ENCODE measurements at places on chromosomes 16 and 17.

DNA sequence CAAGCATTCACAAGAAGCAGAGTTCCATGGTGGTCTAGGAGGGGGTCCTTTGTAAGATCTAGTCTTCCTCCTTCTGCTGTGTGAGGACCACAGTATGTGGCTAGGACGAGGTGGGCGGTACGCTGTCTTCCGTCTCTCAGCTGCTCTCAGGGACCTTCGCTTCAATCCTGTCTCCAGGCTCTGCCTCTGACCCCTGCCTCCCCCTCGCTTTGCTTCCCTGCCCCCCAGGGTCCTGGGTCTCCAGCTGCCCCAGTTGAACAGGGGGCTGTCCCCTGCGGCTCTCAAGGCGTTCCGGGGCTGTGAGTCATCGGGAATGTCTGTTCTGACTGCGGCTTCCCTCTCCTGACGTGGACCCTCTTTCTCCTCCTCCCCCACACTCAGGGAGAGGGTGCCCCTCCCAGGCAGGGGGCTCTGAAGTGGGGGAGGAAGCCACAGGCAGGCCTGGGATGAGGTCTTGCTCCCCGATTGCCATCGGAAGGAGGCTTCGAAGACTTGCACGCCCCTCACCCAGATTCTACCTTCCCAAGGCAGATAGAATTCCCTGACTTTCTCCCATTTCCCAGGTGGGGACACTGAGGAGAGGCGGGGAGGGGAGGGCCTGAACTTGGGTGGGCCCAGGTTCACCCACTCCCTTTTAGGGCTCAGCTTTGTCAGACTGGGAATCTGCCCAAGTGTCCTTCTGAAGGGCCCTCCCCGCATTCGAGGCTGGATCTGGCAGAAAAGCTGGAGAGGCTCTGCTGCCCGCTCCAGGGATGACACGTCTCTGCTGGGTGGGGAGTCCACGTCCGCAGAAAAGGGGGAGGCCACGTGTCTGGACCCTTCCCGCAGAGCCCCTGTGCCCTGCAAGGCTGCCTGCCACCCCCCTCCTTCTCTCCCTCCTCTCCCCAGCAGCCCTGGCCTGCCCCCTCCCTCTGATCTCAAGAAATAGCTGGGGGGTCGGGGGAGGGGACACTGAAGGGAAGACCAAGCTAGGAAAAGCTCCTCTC, 9.1 kb upstream of the COL1A1 start:
- DNase-seq: peak; percentile 65

DNA sequence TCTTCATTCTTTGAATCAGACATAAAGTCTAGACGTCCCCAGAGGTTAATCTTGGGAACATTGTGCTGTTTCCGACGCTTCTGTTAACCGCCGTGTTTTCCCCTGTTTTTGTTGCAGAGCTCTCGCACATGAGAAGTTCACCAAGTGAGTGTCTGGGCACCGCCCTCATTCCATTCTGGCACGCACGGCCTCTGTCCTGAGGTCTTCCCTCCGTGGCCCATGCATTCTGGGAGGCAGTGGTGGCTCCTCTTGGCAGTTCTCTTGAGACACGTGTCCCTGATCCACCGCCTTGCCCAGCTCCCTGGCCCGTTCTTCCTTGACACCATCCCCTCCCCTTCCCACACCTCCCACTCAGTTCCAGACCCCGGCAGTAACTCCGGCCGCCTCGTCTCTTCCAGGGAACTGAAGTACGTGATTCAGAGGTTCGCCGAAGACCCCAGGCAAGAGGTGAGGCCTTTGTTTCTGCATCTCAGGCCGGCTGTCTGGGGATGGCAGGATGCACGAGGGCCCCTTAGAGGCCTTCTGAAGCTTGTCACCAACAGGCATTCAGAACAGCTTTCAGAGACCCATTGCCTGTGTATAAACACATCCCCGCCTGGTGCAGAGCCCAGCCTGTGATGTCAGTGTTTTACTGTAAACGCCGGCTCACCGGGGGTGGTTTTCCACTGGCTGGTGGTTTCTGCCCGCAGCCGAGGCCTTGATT, 85.9 kb upstream of the PLCG2 start:
- DNase-seq: no peak

DNA sequence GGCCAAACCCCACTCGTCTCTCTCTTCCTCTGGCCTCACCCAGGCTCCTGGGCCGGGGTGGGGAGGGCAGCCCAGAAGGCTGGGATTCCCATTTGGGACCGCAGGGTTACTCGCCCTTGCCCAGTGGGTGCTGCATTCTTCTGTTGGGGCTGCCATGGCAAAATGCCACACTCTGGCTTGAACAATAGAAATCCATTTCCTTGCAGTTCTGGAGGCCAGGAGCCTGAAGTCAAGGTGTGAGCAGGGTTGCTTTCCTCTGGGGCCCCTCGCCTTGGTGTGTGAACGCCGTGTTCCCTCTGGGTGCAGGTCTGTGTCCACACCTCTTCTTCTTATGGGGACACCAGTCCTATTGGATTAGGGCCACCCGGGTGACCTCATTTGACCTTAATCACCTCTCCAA, 105.8 kb upstream of the GSE1 start:
- no peak for DNase-seq

DNA sequence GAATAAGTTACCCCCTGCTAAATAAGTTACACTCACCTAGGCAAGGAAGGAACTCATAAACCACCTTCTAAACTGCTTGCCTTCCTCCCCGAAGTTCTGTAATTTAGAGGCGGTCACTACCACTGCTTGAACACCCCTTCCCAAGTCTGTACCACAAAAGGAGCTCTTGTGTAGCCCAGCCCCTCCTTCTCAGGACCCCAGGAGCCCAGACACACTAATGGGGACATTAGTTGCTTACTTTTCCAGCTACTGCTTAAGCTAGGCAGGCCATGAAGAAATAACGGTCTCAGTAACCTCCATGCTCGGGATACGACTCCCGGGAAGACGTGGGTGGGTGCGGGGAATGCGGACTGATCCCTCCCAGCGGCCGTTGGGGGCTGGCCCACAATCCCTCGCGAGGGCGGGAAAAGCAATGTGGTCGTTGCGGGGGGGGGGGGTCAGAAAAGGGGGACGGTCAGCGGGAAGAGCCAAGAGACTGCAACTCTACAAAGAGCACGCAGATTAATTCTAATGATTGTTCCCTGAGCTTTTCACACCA, at the start of gene TEX14:
Gene TEX14 (minus strand): TSS at position 345 of the 538 bp plus-strand sequence. CDS start 40,044 bp downstream, outside the sequence.
- no peak for DNase-seq

- DNase-seq: no peak
These were observed 503 bp downstream of the DHX58 start for GRCh38 chr17:42111871-42112551.

DNA sequence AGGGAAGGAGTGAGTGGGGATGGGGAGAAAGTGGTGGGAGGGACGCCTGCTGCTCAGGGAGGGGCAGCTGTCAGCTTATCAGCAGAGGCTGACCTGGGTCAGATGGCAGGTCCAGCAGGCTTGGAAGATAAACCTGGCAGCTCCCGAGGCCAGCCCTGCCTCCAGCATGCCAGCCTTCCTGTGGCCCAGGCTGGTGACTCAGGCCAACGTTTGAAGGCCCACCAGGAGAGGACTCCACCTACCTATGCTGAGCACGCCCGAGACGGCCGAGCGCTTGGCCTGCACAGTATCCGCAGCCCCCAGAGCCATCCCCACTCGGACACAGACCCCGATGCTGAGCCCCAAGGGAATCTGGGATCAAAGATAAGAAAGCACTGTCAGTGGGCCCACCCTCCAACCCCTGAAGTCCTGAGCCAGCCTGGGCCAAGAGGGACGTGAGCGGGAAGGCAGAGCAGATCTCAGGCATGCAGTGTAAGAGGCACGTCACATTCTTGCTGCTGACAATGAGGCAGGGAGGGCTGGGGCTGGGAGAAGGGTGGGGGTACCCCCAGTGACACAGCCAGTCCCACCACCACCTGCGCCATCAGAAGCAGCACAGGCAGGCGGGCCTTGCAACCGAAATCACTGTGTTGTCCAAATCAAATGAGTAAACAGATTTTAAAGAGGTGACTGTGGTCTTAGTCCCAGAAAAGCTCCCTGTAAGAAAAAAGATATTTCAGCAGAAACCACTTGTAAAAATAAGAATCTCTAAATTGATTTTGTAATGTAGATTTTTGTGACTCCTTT, 12.4 kb downstream of the SLC47A2 start:
- no peak for DNase-seq

DNA sequence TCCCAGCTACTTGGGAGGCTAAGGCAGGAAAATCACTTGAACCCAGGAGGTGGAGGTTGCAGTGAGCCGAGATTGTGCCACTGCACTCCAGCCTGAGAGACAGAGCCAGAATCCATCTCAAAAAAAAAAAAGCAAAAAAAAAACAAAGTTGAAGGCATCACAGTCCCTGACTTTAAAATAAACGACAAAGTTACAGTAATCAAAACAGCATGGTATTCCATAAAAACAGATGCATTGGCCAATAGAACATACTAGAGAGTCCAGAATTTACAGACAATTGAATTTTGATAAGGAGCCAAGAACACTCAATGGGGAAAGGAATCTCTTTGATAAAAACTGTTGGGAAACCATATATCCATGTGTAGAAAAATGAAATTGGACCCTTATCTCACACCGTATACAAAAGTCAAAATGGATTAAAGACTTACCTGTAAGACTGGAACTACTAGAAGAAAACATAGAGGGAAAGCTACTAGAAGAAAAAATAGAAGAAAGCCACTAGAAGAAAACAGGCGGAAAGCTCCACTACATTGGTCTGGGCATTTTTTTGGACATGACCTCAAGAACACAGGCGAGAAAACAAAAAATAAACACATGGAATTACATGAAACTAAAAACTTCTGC, 2.8 kb upstream of the EFCAB13 start:
- no peak for DNase-seq

GRCh38 chr17:79681628-79682261, 49.0 kb upstream of the ENPP7 start:
- DNase-seq: no peak

GRCh38 chr16:55624696-55625095, 31.1 kb upstream of the SLC6A2 start:
- DNase-seq: no peak

GRCh38 chr17:39608142-39608981, 642 bp upstream of the NEUROD2 start:
- no peak for DNase-seq

DNA sequence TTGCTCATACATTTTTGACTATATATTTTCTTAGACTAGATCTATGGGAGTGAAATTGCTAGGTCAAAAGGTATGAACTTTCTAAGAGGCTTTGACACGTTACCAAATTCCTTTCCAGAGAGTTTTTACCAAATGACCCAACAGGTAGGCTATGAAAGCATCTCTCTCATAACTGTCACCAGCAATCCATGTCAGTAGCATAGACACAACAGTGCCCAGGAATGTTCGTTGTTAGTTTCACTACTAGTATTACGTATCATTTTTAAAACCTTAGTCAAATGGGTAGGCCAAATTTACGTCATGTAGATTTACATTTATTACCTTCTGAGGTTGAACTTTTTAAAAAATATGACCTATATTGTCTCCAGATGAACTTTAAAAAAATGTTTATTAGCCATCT, 66.8 kb downstream of the MARCHF10 start:
- no peak for DNase-seq

DNA sequence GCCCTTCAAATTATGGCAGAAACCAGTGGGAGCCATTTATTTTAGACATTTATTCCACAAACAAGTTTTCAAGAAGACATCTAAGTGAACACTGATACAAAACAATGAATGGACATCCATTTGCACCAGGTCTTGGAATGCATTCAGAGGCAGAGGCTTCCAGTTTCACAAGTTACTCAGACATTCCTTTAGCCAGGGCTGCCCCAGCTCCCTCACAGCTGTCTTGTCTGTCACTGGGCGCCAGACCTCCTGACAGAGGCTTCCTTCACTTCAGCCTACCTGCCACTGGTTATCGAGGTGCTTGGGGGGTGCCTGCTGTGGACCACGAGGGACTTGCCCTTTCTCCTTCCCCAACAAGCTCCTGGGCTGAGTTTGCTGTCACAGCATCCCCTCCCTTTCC, 19.2 kb downstream of the AQP8 start:
- DNase-seq: no peak

- DNase-seq: no peak
These were observed 12.3 kb downstream of the FOXL1 start for GRCh38 chr16:86590501-86591144.

DNA sequence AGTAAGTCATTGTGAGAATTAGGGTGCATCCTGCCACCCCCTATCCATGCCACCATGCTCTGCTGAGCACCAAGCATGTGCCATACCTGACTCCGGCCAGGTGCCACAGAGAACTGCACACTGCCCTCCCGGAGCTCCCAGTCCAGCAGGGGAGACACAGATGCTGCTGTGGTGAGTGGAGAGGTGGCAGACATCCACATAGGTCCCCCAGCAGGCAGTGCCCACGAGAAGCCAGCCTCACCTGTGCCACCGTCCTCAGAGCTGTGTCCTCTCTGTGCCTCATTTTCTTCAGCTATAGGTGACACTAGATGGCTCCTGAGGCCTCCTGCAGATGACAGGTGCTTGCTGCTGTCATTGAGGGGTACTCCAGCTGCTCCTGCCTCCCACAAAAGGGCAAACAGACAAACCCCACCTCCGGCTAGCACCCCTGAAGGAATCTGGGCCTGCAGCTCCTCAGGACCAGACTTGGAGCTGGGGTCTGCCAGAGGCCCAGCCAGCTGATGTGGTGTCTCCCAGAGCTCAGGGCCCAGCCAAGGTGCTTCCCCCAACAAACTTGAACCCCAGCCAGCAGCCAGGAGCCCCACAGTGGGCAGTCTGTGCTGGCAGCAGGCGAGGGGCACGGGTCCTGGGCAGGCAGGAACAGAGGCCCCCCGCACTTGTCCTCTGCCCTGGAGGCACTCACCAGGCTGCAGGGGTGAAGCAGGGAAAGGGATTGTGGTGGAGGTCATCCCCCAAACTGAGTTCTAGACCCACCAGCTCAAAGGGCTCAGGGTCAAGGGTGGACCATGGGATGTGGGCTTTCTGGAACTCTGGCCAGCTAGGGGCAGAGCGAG, 17.1 kb downstream of the FOXJ1 start:
- no peak for DNase-seq

- DNase-seq: no peak
These were observed 11.5 kb upstream of the MMD start for GRCh38 chr17:55433029-55433628.

DNA sequence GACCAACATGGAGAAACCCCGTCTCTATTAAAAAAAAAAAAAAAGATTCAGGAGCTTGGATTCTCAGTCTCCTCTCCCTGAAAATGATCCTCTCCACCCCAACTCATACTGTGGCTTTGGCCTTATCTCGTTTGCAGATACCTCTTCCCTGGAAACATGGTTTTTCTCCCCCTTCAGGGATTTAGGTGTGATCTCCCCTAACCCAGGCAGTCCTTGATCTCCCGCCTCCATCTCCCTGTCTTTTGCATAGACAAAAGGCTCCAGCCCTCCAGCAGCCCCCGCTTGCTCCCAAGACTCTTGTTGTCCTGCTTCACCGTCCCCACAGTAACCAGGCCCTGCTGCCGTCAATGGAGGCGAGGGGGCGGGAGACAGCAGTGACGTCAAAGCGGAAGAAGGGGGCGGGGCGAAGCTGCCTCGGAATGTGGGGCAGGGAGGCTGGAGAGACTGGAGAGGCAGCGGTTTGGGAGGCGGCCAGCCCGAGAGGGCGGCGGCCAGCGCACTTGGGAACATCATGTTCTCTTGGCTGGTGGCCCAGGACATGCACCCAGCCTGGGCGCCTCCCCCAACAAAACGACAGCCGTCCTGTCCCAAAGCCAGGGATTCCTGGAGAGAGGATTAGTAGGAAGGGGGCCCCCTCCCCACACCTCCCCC, 1.9 kb upstream of the PER1 start:
- peak; percentile 73 for DNase-seq

- DNase-seq: no peak
These were observed 459.8 kb downstream of the PMP22 start for GRCh38 chr17:14805348-14805747.

Data from iPS-NIHi11 (cell line).